ENCODE measurements at places on chromosomes 2 and 18.

DNA sequence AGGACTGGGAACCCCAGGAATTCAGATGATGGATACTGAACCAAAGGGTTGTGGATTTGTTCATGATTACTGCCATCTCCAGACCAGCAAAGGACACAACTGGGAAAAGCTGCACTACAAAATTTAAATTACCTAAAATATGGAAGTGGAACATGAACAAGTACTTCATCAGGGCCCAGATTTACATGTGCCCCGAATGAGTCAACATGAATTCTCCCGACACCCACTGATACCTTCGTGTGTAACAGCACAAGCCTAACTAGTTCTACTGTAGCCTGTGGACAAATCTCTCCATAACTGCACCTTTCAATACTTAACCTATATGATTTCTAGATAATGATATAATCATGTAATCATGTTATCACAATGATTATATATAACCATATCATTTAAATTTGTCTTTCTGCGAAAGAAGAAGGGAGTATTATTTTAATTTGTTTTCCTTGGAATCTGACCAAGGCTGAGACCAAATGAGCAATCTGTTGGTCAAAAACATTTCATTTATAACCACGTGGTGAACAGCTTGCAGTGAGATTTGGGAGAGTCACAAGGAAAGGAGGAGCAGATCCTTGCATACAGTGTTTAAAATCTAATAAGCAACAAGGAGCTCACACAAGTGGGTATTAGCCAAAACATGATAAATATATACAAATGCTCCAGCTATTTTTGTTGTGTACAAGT is 70.5 kb downstream of the CACNB4 start:
- no peak for DNase-seq

DNA sequence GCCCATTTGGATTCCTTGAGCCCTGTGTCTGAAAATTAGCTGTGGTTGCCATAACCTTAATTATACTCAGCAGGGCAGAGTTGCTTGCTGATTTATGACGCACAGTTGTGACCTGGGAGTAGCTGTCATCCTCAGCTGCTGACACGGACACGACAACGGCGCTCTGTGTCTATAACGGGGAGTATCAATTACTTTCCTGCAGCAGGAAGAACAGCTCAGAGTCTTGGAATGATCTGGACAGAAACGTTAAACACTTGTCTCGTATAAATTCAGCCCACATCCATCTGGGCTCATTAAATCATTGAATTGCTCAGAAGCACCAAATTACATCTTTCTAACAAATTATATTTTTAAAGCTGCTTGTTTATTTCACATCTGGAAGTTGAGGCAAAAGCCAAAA is 116.3 kb downstream of the SEPTIN10 start:
- DNase-seq: no peak

- no peak for DNase-seq
Observed at GRCh38 chr2:134869946-134870736, 31.7 kb downstream of the ACMSD start.

DNA sequence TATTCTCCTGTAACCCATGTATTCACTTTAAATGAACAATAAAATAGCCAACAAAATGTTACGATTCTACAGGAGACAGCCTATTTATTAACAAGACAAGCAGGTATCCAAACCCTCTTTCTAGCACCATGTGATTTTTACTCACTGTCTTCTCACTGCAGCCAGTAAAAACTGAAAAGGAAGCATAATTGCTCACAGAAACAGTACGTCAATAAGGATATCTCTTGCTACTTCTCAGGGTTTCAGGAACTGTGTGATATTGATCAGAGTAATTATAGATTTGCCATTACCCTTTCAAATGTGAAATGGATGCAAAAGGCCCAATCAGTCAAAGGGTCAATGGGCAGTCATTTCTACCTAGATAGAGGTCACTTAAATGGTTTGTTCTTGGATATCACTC is 1473.8 kb upstream of the DDX18 start:
- DNase-seq: no peak

- no peak for DNase-seq
Observed at GRCh38 chr2:219247678-219248642, 2.7 kb downstream of the STK16 start.

GRCh38 chr18:79434607-79435401 is 39.1 kb downstream of the NFATC1 start:
- no peak for DNase-seq

DNA sequence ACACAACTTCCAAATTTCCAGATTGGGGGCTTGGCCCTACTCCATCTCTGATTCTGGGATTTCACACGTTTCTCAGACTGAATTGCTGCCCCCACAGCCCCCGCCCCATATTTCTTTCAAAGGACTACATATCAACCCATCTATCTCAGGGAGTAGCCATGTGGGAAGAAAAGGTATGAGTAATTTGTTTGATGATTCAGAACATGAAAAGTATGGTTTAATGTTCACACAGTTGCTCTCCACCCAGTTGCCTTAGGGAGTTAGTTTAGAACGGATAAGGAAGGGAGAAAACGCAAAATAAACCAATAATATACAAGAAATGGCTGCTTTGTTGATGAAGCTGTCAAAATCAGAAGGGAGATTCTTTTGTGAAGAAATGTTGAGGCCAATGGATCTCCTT is 145.1 kb downstream of the PIEZO2 start:
- no peak for DNase-seq

DNA sequence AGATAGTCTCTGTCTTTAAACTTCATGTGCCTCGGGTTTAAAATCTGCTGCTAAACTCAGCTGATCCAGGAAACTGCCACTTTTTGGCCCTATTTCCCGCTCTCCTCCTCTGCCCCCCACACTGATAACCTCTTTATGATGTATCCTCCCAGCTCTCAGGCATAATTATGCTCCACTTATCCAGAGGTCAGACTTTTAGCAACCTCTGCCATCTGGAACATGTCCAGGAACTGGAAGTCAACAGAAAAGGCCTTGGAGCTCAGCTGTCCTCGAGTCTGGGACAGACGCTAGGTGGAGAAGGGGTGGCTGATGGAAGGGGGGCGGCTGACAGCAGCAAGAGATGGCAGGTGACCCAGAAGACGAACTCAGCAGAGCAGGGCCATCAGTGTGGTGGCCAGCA is 41.2 kb downstream of the ASAP2 start:
- DNase-seq: peak; percentile 14

DNA sequence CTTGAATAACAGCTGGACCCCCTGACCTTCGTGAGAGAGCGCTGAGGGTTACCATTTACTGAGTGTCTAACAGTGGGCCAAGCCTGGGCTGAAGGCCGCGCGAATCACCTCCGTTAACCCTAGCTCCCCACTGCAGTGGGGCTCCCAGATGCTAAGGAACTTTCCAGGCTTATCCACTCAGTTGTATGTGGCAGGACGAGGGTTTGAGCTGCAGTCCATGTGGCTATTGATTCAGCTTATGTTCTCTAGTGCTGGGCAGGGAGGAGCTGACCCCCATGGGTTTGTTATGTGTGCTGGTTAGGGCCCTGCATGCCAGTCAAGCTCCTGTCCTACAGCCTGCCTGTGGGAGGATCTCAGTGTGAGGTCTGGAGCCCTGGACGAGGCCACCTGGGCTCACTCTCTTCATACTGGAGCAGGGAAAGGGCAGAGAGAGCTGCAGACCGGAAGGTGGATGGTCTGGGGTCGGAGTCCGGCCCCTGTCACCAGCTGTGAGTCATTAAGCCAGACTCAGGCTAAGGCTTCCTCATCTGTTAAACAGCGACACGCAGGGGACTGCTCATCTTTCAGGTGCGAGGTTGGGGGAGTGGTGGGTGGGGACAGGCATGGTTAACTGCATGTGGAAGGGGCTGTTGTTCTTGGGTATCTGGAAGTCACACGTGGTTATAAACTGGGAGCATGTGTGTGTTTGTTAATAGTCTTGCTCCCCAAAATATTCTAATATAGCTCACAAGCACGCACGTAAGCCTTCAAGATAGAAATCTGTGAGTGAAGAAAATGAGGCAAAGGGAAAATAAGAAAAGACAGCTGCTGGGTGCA is 6.6 kb downstream of the PSD4 start:
- DNase-seq: no peak

GRCh38 chr2:46847185-46847710 is 68.4 kb downstream of the MCFD2 start:
- DNase-seq: peak; percentile 90

GRCh38 chr2:232139786-232140562 is 178.5 kb downstream of the DIS3L2 start:
- DNase-seq: no peak

GRCh38 chr2:78811955-78812610 is 213.4 kb upstream of the REG3G start:
- DNase-seq: no peak

DNA sequence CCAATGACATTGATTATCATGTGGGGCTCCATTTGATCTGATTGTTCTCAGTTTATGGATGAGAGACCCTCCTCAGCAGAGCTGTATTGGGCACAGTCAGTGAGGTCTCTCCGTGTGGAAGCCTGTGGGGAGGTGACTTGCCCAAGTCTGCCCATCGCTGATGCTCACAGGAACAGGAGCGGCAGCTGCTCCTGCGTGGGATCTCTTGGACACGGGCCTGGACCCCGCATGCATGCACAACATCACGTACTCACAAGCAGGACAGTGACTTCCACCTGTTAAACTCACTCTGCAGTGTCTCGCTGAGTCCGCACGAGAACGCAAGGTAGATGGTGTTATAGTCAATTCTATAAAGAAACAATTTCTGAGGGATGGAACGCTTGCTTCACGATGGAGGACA is 55.0 kb downstream of the KCNF1 start:
- no peak for DNase-seq

DNA sequence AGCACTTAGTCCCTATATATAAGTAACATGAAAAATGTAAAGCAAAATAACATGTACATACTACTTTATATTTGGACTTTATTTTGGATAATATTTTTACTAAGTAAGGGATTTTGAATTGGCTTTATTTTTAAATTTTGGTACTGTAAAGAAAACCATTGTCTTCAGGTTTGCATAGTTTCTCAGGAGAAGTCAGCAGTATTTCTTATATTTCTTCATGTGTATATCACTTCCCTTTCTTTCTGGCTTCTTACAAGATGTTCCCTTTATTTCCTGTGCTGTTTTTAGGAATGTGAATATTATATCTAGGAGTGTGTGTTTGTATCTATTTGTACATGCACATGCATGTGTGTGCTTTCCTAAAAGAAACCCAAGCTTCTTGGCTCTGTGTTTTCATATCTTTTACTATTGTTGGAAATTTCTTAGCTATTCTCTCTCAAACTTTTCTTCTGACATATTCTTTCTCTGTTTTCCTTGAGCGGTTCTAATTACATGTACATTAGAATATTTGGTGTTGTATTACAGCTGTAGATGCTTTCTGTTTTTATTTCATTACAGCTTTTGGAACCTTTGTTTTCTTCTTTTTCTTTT is 1549.7 kb upstream of the ACVR2A start:
- DNase-seq: no peak

GRCh38 chr2:16664809-16665747 is 556 bp downstream of the CYRIA start:
- no peak for DNase-seq

- DNase-seq: no peak
Observed at GRCh38 chr2:101474731-101475384, at the start of gene RFX8. RFX8 (minus strand) TSS chr2:101475112; CDS start chr2:101466848, 8,264 bp downstream.

DNA sequence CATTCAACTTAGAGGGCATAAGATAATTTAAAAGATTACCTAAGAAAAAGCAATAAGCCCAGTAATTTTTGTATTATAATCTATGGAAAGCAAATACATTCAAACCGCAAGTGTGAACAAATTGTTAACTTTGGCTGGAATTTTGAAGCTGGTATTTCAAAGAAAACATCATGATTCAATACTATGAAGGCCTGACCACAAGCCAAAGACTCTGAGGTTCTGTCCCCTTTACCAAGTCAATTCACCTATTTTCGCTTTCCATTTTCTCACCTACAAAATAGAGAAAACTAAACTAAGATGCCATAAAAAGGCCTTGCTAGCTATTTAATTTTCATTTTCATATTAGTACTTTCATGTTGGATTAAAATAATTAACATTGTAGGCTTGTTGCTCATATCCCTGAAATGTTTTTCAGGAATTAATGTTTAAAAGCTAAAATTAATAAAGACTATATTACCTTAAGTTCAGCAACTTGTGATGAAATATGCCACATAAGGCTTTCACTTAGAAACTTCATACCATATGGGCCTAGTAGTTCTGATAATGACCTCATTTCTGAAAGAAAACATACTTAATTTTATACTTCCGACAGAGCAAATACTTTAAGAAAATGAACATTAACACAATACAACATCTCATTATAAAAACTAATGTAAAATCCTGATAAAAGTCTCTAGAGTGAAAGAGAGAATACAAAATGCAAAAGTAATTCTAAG is 85.7 kb upstream of the FRZB start:
- DNase-seq: no peak

DNA sequence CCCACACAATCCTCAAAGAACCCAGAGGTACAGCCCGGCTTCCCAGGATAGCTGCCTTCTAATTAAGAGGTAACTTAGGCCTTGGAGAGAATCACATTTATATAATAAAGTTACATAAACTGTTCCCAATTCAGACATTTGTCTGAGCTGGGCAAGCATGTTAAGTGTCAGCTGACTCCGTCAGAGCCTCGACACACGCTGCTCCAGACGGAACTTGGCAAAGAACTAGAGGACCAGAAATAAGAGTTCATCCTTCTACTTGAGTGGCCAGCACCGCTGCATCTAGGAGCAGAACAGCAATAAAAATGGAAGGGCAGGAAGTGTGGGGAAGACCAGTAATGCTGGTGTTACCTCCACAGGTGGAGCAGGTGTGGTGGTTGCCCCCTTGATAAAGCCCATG is 80.5 kb downstream of the MYO5B start:
- no peak for DNase-seq

DNA sequence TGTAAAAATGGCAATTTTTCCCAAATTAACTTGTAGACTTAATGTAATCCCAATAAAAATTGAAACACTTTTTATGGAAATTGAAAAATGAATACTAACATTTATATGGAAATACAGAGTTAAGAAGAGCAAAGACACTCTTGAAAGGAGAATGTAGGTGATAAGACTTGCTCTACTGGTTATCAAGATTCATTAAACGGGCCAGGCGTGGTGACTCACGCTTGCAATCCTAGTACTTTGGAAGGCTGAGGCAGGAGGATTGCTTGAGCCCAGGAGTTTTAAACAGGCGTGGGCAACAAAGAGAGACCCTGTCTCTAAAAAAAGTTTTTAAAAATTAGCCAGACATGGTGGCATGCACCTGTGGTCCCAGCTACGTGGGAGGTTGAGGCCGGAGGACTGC is 29.5 kb upstream of the ZNF396 start:
- no peak for DNase-seq

DNA sequence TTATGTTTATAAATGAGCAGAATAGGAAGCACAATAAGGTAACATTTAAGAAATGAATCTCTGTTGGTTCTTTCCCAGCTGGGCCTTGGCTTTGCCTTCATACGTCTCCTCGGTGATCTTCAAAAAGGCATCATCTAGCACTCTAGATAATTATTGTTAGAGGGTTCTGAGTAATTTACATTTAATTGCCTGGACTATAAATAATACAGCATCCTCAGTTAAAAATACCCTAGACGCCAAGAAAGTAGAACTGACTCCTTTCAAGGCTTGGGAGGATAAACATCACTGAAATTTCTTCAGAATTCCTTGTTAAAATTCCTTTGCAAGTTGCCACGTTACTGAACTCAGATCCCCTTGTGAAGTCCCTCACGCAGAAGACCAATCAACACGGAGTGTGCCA is 199.7 kb upstream of the BOD1L2 start:
- DNase-seq: no peak
